ENCODE measurements at places on chromosomes 6 and 20.
A peak's percentile ranks its signal among the peaks of the same experiment; 100 is the strongest.

- no peak for DNase-seq
Measured at GRCh38 chr20:33863440-33864323, 52.5 kb downstream of the CHMP4B start.

- no peak for DNase-seq
Measured at GRCh38 chr6:124040655-124041054, 237.0 kb downstream of the NKAIN2 start.

- no peak for DNase-seq
Measured at GRCh38 chr20:23178806-23179205, 92.7 kb upstream of the CD93 start.

DNA sequence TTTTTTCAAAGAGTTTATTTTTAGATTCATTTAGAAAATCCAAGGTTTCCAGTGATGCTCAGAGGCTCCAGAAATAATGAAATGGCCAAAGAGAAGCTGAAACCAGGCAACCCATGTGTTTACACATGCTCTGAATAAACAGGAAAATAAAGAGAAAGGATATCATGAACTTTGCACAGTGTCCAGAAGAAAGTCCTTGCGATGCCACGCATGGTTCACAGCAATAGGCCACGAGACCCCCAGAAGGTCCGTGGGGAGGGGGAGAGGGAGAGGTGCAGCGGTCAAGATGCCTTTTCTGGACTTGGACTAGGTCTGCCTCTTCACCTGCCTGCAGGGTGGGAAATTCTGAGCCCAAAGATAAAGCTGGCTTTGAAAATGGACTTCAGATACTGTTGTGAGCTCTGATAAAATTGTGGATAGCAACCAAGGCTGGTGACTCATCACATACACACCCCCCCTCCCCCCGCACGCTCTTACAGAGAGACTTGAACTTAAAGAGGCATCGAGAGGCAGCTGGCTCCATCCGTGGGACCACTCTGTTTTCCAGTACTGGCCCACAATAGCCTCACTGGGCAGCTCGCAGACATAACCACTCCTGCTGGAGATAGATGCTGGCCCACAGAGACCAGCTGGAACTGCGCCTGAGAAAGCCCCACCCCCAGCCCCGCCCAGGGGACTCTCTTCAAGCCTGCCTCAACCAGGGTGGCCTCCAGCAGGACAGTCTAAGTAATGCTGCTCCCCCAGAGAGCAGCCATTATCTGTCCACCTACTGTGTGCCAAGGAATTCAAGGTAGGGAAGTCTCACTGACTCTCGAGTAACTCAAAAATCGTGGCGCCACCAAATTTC, 21.2 kb upstream of the NFATC2 start:
- no peak for DNase-seq

GRCh38 chr20:49207076-49207475, 12.1 kb upstream of the DDX27 start:
- no peak for DNase-seq

- DNase-seq = no peak
Measured at GRCh38 chr6:24640166-24640565, 5.8 kb downstream of the KIAA0319 start.

- no peak for DNase-seq
Measured at GRCh38 chr6:54198134-54198533, 86.9 kb downstream of the MLIP start.

- DNase-seq = no peak
Measured at GRCh38 chr20:8809107-8809953, 259.6 kb upstream of the PLCB4 start.

DNA sequence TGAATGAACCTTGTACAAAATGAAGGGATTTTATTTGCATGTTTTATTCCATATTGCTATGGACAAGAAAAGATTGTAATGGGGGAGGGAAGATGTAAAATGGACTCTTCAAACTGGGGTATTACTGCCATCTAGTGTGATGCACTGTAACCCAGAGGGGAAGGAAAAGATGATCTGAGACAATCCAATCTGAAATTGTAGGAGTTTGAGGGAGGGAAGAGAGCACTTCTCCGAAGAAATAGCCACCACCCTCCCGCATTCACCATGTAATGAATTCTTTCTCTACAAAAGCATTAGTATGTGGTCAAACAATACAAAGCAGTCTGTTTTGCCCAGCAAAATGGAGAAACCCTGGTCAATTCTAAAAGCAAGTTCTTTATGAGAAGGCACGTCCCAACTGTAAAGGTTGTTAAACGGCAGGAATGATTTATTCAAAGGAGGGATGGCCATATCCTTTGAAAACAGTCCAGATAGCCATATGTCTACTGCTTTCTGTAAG, 679.5 kb upstream of the NRSN1 start:
- DNase-seq = peak; percentile 81

DNA sequence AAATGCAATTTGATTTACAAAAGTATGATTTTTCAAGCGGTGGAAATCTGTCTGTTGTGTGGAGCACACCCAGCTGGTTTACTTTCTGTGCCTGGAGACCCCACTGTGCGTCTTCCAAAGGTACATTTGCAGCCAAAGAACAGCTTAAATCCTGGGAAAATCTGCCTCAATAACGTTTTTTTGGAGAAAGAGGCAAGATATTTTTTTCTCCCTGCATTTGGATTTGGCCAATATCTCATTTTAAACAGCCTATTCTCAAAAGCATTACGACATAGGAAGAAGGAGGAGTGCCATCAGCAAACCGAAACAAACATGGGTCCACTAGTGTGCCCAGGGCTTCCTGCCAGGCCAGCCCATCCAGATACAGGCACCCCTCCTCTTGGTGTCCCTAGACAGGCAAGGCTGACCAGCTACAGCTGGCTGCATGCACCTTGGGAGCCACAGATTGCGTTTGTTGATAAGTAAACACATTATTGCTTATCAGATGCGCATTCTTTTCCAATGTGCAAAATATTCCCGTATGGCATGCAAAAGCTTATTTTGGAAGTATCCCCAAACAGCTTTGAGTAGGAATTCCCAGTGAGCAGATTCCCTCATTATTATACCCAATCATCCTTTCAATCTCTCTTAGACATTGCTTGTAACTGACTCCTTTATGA, 184.5 kb upstream of the MARCKS start:
- DNase-seq = no peak

GRCh38 chr6:83908813-83909212, 49.3 kb downstream of the CYB5R4 start:
- DNase-seq = no peak

DNA sequence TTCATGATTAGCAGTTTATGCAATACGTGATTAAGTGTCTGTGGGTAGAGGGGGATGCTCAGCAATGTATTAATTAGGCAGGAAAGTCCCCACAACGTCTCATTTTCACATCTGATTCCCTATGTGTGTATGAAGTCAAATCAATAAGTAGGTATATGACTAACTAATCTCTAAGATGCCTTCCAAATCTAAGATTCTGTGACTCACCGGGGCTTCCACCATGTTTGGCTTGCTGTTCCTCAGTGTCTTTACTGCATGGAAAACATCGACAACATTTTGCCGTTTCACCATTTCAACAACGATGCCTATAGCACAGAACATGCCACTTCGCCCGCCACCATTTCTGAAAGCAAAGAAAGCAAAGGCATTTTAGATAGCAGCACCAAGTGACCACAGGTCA, 72.0 kb upstream of the THEMIS start:
- no peak for DNase-seq

DNA sequence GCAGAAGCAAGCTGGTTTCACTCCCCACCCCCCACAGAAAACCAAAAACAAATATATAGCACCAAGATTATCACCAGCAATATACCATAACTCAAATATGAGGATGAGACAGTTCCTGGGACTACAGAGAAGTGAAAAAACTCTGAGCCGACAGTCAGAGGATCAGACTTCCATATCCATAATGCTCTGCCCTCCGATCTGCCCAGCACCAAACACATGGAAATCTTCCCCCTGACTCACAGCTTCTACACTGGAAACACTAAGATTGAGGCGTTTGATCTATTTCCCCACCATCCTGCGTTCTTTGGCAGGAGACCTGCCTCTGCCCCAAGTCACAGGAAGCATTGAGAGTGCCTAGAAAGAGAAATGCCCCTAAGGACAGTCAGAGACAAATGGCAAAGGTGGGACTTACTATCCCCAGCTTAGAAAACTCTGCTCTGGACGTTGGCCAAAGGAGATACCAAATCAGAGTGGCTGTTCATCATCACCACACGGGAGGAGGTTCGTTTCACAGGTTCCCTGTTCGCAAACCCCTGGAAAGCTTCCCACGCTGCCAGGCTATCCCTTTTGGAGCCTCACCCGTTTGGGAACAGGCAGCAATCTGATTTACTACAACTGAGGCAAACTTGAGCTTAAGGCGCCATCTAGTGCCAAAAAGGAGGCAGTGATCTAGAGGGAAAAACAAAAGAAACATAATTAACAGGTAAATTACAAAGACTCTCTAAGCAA, 48.7 kb upstream of the SRSF6 start:
- DNase-seq = peak; percentile 14

GRCh38 chr20:23569570-23569969, 1.3 kb upstream of the CST9L start:
- no peak for DNase-seq

- DNase-seq = no peak
Measured at GRCh38 chr6:87922196-87922946, 125.3 kb upstream of the SPACA1 start.
